H9 (cell line): ENCODE measurements at places on chromosomes 5 and 9. TPM values are rescaled to one million over a fixed set of nuclear protein-coding genes. Genes with fewer than 3 reads are reported as not detected.

DNA sequence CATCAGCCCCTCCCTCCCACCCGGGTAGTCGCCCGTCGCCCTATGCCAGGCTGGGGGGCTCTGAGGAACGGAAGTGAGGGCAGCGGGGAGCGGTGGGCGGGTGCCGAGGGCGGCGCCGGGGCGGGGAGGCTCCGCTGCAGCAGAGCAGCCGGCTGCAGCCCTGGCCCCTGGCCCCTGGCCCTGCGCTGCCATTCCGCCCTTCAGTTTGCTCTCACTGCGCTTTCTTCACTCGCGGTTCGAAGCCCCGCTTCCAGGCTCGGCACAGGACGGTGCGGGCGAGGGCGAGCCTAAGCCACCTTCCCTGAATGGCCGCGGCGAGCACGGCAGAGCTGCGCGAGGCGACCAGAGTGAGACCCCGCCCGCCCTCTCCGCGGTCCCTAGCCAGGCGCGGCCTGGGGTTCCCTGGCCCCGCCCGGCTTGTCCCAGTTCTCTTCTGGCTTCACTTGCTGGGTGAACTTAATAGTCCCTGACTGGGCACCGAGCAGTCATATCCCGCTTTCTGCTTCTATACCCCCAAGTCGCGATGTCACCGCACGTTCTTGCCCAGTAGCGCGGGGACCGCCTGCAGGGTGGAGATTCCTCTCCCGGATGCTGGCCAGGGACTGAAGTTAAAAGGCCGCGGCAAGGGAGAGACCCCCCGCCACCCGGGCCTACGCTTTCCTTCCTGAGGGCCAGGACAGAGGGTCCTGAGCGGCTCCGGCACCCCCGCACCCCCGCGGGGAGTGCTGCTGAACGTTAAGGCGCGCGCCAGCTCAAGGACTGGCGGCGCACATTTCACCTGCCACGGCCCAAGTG is 623 bp upstream of the TRIM36 start:
- H3K27me3 ChIP-seq = peaks cover 3% of the 10 kb centered on the region; the same call in 1 of the 2 replicates

- DNase-seq = peak; percentile 31
- no peaks in the 10 kb centered on the region for H3K4me1 ChIP-seq
- no peak overlapping the region for H3K4me3 ChIP-seq
Measured at GRCh38 chr9:31119890-31120454, 1264.5 kb upstream of the ACO1 start.

ADAMTSL1 gene
- 1.2 and 1.5 TPM in 2 replicates for total RNA-seq

C5orf63 gene
- 0.55 and 1.2 TPM in 2 replicates for total RNA-seq
